ENCODE measurements at places on chromosomes 12 and 14.
A peak's percentile ranks its signal among the peaks of the same experiment; 100 is the strongest.

GRCh38 chr14:101783260-101784016 is 21.9 kb downstream of the PPP2R5C start:
- no peak for DNase-seq

DNA sequence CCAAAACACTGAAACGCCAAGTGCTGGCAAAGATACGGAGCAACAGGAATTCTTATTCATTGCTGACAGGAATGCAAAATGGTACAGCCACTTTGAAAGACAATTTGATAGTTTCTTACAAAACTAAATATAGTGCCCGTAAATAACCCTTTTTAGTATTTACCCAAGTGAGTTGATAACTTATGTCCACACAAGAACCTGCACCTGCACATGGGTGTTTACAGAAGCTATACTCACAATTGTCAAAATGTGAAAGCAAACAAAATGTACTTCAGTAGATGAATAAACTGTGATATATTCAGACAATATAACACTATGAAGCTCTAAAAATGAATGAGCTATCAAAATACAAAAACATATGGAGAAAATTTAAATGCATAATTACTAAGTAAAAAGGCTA is 86.6 kb downstream of the ATXN7L3B start:
- DNase-seq = no peak

DNA sequence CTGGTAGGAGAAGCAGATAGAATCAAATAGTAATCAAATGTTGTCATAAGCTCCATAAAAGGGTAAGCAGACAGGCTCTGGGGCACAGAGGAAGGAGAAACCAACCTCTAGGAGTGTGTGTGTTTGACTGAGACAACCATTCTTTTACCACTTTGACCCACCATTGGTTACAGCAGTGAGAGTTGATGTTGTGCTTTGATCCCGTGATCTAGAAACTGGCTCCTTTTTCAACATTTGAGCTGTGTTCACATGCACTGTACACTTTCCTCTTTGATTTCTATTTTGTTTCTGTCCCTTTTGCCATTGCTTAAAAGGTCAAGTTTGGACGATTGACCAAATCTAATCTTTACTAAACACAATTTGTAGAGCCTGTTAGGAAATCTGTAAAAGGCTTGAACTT is 108.0 kb downstream of the DAAM1 start:
- DNase-seq = no peak

DNA sequence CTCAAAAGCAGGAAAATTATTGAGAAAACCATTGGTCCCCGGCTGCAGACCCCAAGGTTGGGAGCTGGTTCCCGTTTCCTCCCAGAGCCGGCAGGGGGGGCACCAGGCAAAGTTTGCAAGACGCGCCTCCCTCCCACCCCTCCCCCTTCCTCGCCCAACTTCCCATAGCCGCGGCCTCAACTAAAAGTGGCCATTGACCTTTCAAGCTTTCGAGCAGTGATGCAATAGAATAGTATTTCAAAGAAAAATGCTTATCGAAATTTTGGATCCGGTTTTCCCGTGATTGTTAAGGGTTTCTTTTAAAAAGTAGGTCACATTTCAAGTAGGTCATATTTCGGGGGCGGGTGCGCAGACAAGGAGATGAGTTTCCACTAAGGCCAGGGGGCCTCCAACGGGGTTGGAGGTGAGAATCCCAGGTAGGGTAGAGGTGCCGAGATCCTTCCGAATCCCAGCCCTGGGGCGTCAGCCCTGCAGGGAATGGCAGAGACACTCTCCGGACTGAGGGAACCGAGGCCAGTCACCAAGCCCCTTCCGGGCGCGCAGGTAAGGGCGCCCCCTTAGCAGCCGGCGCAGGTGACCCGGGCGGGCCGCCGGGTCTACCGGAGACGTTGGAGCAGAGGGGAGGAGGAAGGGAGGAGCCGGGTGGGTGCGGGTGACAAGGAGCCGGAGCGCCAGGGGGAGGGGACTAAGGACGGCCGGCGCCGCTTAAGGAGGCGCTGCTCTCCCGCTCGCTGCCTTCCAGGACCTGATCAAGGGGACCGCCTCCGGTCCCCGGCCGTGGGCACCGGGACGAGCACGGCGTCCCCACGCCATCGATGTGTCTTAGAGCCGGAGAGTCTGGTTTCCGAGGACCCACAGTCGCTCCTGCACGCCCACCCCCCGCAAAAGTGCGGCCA is 2.6 kb upstream of the SOCS2 start:
- DNase-seq = peak; percentile 79

GRCh38 chr14:33792720-33793368 is 158.0 kb downstream of the EGLN3 start:
- DNase-seq = peak; percentile 79

DNA sequence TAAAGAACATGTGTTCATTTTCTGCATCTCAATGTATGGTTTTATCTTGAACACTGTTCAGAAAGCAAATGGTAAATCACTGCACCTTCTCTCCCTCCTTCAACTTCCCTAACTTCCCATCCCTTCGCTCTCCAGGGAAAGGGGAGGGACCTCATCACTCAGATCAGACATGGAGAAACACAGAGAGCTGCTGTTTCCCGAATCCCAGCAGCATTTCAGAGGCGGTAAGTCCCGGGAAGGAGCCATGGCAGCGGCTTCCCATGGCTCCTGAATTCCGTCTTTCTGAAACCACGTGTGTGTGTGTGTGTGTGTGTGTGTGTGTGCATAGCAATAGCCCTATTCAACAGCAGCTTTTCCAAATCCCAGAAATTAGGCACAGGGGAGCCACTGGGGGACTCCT is 125.4 kb upstream of the TMCC3 start:
- DNase-seq = no peak

DNA sequence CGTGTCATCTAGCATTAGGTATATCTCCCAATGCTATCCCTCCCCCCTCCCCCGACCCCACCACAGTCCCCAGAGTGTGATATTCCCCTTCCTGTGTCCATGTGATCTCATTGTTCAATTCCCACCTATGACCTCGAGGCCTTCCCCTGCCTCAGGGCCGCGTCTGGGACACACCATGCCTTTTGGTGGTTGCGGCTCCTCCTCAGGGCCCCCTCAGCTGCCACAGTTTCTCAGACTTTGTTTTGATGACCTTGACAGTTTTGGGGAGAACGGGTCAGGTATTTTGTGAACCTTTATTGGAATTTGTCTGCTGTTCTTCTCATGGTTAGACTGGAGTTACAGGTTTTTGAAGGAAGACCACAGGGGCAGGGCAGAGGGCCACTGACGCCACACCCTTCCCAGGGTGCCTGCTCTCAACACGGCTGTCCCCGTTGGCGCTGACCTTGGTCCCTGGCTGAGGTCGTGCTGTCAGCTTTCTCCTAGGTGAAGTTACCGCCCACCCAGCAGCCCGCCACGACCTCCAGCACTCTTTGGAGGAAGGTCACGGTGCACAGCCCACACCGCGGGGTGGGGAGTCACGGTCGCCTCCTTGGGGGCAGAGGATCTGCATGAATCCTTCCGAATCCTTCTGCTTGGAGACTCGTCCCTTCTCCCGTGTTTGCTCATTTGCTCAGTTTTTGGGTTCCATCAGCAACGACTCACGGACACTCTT is 130.5 kb downstream of the KIF26A start:
- DNase-seq = no peak

GRCh38 chr12:51021694-51022093 is 4.5 kb downstream of the SLC11A2 start:
- no peak for DNase-seq

DNA sequence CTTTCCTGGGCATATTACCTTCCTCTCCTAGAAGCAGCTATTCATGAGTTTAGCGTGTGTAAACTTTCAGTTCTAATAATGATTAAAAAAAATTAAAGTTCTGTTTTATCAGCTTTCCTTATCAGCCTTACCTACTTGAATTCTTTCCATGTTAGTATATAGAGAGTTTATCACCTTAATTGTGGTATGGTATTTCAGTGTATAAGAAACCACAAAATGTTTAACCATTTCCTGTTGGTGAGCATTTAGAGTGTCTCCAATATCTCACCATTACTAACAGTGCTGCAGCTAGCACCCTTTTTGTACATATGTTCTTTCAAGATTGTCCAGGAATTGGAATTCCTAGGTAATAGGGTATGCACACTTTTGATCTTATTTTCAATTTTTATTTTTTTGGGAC is 89.5 kb downstream of the FBXO33 start:
- DNase-seq = no peak

- DNase-seq = no peak
Measured at GRCh38 chr12:89970722-89971121, 262.1 kb upstream of the ATP2B1 start.

DNA sequence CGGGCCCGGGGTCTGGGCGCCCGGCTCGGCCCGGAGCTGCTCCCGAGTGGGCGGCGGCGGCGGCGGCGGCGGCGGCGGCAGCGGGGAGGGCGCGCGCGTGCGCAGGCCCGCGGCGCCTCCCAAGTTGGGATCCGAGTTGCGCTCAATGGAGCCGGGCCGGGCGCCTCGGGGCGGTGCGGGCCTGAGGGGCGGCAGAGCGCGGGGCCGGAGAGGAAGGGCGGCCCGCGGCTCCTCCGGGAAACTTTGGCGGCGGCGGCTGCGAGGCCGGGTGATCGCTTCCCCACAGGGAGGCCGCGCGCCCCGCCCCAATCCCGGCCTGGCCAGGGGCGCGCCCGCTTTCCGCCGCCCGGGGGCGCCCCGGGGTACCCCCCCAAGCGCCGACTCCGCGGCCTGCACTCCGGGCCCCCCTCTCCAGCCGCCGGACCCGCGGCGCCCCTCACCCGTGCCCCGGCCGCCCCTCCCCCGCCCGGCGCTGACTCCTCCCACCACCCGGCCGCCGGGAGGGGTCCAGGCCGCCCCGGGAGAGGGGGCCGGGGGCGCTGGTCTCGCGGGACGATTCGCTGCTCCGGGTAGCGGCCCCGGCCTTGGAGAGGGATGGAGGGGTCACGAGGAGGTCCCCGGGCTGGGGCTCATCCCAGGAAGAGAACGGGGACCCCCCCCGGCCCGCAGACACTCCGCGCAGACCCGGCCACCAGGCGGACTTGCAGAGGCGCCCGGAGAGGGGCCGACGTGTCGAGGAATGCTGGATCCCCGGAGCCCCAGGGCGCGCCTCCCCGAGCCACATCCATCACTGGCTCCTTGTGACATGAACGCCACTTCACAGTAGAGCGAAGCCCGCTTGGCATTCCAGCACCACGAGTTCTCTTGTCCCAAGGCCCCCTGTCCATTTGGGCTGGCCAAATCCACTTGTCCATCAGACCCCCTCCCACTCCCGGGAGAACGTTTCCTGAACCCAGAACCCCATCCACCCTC is at the start of gene RILPL1:
RILPL1 (minus strand) TSS at position 48 of the 972 bp plus-strand sequence. CDS start 237 bp downstream, outside the sequence.
- DNase-seq = peak; percentile 53

- no peak for DNase-seq
Measured at GRCh38 chr12:7907009-7907408, 29.0 kb downstream of the SLC2A3 start.

DNA sequence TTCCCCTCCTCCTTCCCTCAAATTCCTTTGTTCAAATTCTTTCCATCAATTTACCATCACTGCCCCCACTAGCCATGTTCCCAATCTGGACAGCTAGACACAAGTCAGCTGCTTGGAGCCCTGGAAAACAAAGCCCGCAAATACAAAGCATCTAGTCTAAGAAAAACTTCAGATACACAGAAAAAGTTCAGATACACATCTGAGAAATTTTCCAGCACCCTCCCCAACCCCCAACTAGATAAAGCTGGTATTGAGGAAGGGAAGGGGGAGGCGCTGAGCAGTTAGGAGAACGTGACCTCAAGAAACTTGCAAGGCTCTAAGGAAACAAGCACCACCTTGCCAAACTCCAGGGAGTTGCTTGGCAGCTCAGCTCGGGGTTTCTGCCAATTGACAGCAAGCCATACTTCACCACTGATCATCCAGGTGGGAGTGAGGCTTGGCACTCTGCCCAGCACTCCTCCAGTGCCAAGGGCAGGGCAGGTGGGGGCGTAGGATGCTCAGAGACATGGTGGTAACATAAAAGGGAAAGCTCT is 5.1 kb upstream of the CNIH1 start:
- no peak for DNase-seq

- no peak for DNase-seq
Measured at GRCh38 chr14:105939810-105940508, 413.6 kb downstream of the TMEM121 start.

DNA sequence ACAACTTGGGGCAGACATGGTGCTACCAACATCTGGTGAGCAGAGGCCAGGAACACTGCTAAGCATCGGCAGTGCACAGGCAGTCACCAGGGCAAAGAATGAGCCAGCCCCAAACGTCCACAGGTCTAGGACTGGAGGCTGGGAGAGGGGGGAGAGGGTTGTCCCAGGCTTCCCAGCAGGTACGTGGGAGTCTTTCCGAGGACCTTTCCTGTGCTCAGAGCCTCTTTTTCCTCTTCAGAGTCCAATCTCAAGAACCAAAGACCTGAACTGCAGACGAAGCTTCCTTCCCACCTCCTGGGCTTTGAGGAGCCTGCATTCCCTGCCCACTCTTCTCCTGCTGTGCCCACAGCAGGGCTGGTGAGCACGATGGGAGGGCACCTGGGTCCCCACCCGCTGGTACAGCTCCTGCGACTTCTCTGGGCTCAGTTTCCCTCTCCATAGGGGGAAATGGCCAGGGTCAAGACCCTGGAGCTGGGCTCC is 48.7 kb downstream of the DLK1 start:
- no peak for DNase-seq
